Activated gamma-delta T cell (primary cell): ENCODE measurements at places on chromosomes 5 and 9.

- no peak for DNase-seq
These were observed 480.0 kb upstream of the PAPPA start for GRCh38 chr9:115673599-115673998.

GRCh38 chr5:124718380-124718789 is 28.1 kb downstream of the ZNF608 start:
- no peak for DNase-seq

DNA sequence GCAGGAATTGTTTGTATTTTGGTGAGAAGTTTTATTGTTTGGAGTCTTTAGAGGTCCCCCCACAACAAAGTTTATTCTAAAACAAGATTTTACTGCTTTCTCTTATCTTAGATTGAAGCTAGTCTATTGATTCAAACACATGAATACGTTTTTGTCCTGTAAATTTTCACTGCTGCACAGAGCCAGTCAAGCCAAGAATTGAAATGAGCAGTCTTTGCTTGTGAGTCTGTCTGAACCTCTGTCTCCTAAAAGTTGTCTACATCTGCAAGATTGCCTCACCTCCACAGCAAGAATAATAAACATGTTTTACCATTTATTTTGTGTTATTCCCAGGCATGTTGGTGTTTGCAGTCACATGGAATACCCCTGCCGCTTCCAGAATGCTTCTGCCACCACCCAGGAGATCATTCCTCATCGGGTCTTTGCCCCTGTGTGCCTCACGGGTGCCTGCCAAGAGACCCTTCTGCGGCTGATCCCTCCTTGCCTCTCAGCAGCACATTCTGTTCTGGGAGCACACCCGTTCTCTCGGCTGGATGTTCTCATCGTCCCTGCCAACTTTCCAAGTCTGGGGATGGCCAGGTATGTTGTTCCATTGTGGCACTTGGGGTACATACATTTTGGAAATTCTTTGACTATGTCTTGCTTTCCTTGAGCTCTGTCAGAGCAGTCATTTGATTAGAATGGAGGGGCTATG is 74.1 kb downstream of the AOPEP start:
- no peak for DNase-seq

- no peak for DNase-seq
These were observed 3.9 kb downstream of the CSNK1G3 start for GRCh38 chr5:123515904-123516303.

DNA sequence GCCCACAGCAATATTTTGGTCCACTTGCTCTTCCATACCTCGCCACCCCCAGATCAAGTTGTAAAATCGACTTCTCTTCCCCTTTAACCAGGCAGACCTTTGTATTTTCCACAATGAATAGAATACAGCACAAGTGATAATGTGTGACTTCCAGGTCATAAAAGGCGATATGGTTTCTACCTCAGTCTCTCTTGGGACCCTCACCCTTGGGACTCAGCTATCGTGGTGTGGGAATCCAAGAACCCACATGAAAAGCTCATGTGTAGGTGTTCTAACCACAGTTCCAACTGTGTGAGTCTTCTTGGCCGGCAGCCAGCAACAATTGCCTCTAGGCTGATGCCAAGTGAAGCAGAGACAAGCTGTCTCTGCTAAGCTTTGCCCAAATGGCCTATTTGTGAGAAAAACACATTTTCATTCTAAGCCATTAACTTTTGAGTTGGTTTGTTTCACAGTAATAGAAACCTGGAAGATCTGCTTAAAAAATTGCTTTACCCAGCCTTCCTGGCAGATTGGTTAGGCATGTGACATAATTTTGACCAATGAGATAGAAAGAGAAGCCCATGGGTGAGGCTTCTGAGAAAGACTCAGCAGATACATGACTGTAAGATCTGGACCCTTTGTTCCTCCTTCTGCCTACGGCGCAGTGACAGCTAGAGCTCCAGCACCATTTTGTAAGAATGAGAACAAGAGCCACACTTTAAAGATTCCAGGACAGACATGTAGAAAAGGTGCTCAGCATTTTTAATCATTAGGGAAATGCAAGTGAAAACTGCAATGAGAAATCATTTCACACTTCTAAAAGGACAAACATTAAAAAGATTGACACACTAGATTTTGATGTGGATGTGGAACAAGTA is 18.3 kb upstream of the MLLT3 start:
- no peak for DNase-seq

DNA sequence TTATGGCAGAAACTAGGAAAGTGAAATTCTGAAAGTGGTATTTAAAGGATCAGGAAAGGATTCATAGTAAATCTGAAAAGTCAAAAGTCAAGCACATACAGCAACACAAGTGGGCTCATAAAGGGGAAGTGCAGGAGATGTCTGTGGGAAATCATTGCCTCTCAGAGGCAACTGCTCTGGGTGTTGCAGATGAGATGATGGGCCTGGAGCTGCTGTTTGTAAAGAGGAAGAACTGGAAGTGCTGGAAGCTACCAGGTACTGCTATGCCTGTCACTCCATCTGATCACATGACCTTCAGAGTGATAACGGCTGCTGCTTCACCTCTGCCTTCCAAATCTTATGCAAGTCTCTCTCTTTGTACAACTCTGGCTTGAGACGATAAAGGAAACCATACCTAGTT is 55.9 kb downstream of the ADRB2 start:
- no peak for DNase-seq

- no peak for DNase-seq
These were observed 18.8 kb downstream of the DDX46 start for GRCh38 chr5:134777366-134777765.

DNA sequence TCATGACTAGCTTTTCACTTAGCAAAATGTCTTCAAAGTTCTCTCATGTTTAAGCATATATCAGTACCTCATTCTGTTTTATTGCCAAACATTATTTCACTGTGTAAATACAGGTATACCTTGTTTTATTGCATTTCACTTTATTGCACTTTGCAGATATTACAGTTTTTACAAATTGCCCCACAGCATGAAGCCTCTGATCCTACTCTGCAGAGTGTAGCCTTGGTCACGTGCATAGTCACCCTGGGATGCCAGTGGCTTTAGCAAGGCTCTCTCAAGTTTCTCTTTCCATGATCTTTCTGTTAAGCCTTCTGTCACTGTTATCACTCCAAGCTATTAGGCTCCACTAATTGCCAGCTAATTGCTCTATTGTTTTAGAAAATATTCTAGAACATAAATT is 182.2 kb upstream of the GRIA1 start:
- no peak for DNase-seq

DNA sequence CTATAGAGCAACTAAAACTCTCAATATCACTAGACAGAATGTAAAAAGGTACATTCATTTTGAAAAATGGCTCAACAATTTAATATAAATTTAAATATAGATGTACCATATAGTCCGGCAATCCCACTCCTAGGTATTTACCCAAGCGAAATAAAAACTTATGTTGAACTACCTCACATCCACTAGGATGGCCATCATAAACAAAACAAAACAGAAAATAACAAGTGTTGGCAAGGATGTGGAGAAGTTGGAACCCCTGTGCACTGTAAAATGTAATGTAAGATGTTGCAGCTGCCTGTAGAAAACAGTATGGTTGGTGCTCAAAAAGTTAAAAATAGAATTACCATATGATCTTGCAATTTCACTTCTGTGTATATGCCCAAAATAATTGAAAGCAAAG is 36.9 kb upstream of the SELENOP start:
- no peak for DNase-seq

DNA sequence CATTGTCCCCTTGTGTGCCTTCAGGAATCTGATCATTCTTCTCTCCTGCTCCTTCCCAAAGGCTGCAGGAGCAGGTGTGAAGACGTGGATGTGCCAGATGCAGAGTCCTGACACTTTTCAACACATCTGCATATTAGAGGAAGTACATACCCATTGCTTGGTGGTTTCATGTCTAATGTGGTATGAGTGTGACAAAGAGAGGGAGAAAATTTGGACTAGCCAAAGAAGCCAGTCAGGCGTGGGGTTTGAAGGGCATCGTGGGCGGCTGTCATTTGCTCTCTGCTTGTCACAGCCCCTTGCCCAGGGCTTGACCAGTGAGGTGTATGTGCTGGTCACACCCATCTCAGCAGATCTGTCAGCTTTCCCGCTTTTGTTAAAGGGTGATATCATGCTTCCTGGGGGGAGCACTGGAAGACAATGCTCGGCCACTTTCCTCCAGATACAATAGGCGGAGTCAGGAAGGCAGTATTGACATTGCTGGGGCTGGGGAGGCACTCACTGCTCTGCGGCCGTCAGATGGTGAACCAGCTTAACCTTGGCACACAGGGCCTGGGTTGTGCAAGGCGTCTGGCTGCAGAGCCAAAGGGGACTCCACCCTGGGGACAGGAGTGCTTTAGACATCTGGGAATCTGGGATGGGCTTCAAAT is 8.6 kb downstream of the TEK start:
- DNase-seq, result no peak

GRCh38 chr5:5141625-5142525 is 1.7 kb downstream of the ADAMTS16 start:
- DNase-seq, result no peak

- no peak for DNase-seq
These were observed 313.9 kb upstream of the TLE4 start for GRCh38 chr9:79257790-79258351.

DNA sequence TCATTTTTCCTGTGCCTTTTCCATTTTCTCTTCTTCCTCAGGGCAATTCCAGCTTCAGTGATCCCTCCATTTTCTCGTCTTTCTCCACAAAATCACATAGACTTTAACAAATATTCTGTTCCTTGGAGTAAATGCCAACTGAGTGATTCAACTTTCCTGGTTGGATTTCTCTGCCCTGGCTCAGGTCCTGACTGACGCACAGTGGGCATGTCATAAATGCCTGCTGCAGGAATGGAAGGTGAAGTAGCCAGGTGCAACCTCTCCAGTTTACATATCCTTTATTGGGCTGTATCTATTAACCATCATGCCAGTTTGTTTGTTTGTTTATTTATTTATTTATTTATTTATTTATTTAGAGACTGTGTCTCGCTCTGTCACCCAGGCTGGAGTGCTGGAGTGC is 95.1 kb downstream of the MEF2C start:
- DNase-seq, result no peak

- DNase-seq, result no peak
These were observed 52.4 kb upstream of the COX7C start for GRCh38 chr5:86565197-86565789.

DNA sequence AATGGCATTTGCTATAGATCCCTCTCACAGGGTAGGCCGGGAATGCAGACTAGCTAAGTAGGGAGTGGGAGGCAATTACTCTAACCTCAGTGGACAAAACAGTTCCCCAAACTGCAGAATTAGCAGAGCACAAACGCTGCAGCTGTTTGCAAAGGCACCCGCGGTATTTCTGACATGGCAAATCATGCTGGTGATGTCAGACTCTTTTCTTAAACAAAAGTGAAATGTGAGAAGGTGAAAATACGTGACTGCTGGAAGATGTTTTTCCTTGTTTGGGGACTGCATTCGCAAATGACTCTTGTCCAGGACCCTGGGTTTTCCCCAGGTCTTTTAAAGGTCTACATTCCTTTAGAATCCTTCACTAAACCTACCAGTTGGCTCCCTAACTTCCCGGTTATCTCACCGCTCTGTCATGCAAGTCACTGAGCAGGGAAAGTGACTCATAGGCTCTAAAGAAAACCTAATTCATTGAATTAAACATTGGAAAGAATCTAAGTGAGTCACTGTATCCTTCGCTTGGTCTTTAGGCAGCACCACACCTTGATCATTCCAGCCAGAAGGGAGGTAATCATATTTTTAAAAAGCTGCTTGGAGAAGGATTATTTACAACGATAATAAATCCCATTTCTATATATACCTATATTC is 91.5 kb upstream of the DNAH5 start:
- DNase-seq, result no peak

- DNase-seq, result no peak
These were observed 92.5 kb downstream of the TLR4 start for GRCh38 chr9:117796681-117797080.

- DNase-seq, result no peak
These were observed 5.0 kb upstream of the MED10 start for GRCh38 chr5:6383376-6383775.

DNA sequence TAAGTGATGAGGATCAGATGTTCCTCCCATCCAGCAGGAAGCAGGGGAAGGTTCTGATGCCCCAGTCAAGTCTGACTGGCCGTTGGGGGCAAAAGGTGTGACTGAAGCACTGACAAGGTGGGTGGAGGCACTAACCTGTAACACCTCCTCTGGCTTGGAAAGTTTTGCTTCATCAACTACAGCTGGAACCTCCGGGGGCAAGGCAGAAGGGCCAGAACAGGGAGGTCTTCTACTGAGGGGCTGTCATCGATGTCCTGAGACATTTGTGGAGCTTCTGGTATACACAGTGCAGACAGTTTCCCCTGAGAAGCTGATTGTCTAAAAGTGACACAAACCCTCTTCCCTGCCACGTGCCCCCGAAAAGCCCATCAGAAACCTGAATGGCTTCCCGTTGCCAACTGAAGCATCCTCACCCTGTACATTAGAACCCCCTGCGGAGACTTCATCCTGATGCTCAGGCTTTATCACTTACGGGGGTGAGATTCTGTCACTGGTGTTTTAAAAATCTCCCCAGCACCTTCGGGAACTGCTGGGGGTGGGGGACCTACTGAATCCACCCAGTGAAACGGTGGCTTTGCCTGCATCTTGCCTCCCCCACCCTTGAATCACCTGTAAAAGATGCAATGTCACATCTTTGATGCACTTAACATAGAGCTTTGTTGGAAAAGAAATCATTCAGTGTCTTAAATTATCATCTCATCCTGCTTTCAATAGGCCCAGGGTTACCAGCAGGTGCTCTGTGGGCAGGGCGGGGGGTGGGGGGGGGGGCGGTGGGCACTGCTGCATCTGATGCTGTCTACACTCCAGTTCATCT is 24.6 kb downstream of the TRAF1 start:
- no peak for DNase-seq

- DNase-seq, result no peak
These were observed 766.2 kb downstream of the PTPRD start for GRCh38 chr9:9846557-9846956.

DNA sequence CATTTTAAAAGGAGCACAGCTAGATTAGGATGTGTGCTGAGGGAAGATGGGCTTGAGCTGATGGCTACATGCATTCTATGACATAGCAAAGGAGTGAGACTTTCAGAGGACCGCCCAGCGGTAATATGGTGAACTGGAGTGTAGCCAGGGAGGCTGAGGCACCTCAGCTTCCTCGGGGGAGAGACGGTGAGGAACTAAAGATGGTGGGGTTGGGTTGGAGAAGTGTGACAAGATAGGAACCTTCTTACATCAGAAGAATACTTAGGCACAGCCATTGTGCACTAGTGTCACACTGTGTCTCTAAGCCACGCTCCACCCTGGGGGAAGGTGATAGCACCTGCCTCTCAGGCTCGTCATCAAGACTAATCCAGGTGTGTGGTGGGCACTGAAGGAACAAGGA is 118.0 kb upstream of the IRX2 start:
- no peak for DNase-seq
